ENCODE measurements at places on chromosomes 5 and 9. TPM values are rescaled to one million over a fixed set of nuclear protein-coding genes. Genes with fewer than 3 reads are reported as not detected.

Gene HSPA9
- polyA plus RNA-seq = 208 TPM

Gene ORM2
- not detected for polyA plus RNA-seq

Gene STPG3
- not detected for polyA plus RNA-seq

Gene SAPCD2
- 0.24 TPM for polyA plus RNA-seq

Gene CCL28
- polyA plus RNA-seq = not detected

Measured in Purkinje cell (primary cell).